Cortex of kidney (tissue), 1 donor: ENCODE measurements at places on chromosomes 2 and 18.

GRCh38 chr18:58891776-58892175, 27.1 kb downstream of the ZNF532 start:
- DNase-seq = no peak

DNA sequence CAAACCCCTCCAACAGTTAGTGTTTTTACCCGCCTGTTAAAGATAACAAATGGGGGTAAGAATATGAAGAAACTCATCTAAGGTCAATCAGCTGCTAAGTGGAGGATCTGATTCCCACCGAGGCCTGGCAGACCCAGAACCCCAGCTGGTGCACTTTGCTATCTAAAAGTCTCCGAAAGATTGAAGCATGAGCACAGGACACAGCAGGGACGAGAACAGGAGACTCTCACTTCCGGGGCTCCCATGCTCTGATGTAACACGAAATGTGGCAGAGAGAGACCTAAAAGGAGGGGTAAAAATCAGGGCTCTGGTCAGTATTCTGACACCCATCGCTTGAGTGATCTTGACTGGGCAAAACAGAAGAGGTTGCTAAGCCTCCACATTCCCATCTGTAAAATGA, 119.7 kb downstream of the PDCL3 start:
- no peak for DNase-seq

- DNase-seq = no peak
These were observed 35.6 kb upstream of the RNF149 start for GRCh38 chr2:101344137-101344536.

- no peak for DNase-seq
These were observed 214.3 kb upstream of the APCDD1 start for GRCh38 chr18:10239991-10240634.

- no peak for DNase-seq
These were observed 242.5 kb downstream of the ZNF521 start for GRCh38 chr18:25109484-25109883.
